ENCODE measurements at places on chromosomes 3 and 15.

- DNase-seq: no peak
Observed at GRCh38 chr15:73695773-73696640, 11.8 kb downstream of the CD276 start.

DNA sequence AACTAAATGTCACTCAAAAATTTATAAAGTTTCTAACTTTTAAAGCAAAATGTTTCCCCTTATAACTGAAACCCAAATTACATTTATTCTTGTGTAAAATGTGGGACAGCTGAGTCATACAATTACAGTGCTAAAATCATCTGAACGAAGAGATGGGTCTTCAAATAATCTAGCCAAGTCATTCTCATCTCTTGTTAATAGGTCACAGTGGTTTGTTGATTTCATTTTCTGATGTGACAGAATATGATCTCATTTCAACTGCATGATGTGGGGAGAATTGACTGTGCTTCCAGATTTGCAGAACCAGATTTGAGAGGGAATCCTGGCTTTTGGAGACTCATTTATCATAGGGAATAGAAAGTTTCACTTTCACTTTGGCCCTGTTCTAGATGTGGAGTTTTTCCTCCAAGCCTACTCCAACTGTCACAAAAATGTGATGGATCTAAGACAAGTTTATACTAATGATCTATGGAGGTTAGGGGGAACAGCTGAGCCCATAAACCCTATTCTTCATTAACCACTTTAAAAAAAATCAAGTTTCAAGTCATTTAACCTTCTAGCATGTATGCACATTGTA lies 685.0 kb downstream of the PDCD6IP start:
- no peak for DNase-seq

DNA sequence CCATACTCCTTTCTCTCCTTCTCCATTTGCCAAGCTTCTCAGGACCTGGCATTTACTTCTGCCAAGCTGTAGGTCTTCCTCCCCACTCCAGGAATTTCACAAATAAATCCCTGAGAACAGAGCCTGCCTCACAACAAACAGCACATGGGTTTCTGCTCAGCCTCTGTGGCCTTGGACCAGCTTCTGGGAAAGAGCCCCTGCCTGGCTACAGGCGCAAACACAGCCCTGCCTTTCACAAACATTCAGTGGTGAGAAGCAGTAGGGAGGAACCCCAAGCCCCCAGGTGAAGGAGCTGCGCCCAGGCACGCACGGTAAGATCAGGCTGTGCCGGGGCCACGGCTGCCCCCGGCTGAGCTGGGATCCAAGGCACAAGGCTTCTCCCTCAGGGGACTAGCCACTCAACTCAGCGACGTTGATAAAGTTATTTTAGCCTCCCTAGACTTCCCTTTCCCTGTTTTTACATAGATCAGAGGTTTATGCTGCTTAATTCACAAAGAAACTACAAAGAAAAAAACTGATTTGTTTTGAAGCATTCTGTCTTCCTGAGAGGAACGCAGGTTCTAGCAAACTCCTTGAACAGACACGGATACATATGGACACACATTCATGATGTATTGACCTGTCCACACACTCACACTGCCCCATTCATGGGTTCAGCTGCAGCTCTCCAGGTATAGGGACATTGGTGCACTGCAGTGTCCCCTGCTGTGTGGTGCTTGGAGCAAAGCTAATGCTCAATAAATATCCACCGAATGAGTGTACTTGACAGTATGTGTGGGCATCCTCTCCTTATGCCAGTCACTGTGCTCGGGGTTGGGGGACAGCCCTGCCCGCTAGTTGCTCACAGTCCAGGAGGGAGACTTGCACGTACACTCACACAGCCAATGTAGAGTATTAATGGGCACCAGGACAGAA lies 25.4 kb downstream of the HES1 start:
- no peak for DNase-seq

DNA sequence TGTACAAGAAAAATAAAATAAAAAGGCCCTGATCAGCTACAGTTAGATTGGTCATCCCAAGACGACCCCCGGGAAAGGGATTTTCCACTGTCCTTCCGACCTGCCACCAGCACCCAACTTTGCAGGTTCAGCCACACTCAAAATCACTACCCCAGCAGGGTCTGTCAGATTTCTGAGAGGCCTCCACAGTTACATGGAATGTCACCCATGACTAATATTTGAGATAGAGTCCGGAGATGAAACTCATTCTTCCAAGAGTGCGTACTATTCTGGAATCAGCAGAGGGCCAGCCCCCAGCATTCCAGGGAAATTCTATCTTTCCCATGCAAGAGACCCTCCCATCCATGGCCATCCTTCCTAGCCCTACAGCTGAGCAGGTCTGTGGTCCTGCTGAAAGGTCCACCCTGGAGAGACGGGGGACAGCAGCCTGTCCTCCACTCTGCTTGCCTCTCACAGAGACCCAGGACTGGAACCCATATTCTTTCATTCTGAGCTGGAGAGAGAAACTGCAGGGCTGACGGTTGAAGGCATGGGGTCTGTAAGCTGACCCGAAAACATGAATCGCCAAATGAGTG lies 5.8 kb downstream of the LIPC start:
- DNase-seq: no peak

DNA sequence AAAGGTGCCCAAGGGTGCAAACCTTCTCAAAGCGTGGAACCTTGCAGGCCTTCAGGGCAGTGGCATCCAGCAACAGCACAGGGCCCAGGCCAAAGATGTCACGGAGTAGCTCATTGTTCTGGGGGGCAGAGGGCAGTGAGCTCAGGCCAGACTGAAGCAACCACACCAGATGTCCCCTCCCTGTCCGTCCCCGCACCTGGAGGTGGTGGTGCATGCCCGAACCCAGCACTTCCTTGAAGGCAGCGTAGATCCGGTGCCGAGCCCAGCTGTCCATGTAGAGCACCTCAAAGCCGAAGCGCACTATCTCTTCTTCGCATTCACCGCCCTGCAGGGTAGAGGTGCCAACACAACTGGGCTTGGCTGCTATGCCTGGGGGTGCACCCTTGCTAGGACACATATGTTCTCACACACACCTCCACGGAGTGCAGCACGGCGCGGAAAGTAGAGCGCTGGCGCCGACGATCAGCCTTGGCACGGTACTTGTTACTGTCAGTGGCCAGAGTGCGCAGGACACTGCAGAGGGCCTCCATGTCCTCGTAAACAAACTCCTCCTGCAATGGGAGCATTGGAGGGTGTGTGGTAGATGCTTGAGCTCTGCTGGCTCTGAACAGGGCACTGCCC lies 3.7 kb downstream of the IFRD2 start:
- no peak for DNase-seq

DNA sequence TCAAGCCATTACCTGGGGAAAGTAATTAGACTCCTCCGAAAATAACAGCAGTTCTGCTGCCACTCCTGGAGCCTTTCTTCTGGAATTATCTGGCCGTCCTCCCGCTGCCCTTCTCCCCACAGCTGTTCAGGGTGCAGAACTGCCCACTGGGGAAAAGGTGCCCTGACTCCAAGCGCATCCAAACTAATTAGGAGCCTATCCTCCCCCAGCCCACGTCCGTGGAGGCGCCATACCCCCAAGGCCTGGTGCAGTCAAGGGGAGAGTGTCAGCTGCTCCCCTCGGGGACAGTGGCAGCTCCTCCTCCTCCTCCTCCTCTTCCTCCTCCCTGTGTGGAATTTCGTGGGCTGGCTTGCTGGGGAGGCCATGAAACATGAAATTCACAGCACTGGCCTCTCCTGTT lies 177.2 kb downstream of the XXYLT1 start:
- no peak for DNase-seq

GRCh38 chr15:38961931-38962330 lies 397.3 kb upstream of the RASGRP1 start:
- no peak for DNase-seq

- no peak for DNase-seq
Observed at GRCh38 chr15:65645392-65645791, 23.7 kb downstream of the SLC24A1 start.

DNA sequence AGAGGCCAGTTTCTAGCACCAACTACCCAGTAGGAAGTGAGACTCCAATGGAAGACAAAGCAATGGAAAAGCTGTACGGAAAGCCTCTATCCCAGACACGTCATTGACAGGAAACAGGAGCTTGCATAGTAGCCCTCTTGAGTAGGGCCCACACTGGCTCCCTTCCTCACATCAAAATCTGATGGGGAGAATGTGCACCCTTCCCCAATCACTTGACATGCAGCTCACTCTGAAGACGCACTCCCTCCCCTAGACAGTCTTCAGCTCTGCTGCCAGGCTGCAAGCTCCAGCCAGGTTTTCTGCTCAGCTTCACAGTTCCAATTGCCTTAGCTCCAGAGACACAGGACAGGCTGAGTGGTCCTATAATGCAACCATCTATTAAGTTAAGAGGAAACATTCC lies 567.8 kb downstream of the EPHB1 start:
- no peak for DNase-seq

DNA sequence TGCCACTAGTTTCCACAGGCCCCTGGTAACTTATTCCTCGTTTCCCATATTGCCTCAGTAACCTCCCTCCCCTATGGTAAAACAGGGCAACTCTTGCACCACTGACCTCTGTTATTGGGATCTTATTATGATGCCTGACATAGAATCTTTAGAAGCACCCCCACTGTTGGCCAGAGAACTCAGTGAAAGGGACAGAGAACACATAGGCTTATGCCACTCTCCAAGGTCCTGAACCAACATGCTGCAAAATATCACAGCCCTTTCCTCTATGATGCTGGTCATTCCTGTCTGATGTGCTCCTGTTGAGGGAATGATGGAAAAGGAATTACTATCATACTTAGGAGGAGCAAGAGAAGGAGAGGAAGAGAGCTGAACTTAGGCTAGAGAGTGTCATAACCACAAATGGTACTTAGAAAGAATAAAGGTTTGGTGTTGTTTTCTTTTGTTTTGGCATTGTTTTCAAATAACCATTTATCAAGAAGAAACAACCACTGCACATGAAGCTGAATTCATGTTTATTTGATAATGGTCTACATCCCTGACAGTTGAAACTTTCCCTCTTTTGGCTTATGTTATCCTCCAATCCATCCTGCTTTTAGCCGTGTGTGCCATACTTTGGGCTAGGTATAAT lies 330.2 kb downstream of the EPHB1 start:
- no peak for DNase-seq

- no peak for DNase-seq
Observed at GRCh38 chr3:33467786-33468185, 27.6 kb upstream of the UBP1 start.

- DNase-seq: no peak
Observed at GRCh38 chr3:195160908-195161434, 110.0 kb downstream of the XXYLT1 start.

GRCh38 chr15:89828281-89829145 lies 13.9 kb upstream of the ANPEP start:
- DNase-seq: no peak

- no peak for DNase-seq
Observed at GRCh38 chr3:55554634-55555425, 67.7 kb upstream of the WNT5A start.

- DNase-seq: no peak
Observed at GRCh38 chr15:79092382-79092781, 1.8 kb upstream of the RASGRF1 start.

DNA sequence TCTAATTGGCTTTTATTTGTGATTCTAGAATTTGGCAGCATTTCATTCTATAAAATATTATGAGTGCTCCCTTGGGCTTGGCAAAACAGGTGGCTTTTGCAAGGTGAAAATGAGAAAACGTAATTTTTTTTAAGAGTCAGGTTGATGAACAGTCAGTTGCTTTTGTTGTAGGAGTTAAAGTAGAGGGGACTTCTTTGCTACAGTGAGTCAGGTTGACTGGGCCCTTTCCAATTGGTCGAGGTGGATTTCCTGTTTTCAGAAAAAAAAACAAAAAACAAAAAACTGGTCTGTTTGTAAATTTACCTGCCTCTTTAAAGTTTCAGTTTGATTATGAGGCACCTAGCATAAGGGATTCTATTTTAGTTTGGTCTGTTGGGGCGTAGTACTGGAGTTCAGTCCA lies 1469.4 kb upstream of the GBE1 start:
- DNase-seq: no peak

- DNase-seq: no peak
Observed at GRCh38 chr15:90760661-90761232, 43.6 kb downstream of the BLM start.

GRCh38 chr3:24177201-24177600 lies 232.1 kb downstream of the NR1D2 start:
- no peak for DNase-seq

DNA sequence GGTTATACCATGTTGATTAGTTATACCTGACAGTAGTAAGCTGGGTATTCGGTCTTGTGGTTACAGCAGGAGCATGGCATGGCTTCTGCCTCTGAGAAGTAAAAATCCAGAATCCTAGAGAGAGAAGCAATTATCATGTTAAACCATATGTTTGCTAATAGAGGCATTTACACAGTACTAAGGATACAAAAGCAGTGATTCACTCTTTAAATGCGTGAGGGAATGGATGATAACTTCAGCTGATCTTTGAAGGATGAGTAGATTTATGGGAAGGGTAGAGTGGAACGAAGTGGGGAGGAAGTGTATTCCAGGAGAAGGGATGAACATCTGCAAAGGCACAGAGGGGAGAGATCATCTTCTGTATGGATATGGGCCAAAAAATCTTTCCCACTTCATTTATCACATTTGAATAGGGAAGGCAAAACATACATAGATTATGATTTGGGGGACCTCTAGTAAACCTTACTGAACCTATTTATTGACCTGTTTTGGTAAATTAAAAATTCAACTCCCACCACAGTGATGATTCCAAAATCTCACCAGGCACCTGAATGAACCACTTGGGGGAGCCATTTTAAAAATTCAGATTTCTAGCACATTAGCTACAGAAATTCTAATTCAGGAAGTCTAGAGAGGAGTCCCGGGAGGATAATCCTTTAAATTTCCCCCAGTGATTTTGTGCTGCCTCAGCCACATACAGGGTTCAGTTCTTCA lies 35.1 kb downstream of the IGSF10 start:
- no peak for DNase-seq

- no peak for DNase-seq
Observed at GRCh38 chr3:196996454-196997265, 28.0 kb upstream of the PIGZ start.

- DNase-seq: no peak
Observed at GRCh38 chr3:86801066-86801465, 189.9 kb downstream of the VGLL3 start.

GRCh38 chr3:188674595-188674994 lies 497.2 kb upstream of the TPRG1 start:
- no peak for DNase-seq

DNA sequence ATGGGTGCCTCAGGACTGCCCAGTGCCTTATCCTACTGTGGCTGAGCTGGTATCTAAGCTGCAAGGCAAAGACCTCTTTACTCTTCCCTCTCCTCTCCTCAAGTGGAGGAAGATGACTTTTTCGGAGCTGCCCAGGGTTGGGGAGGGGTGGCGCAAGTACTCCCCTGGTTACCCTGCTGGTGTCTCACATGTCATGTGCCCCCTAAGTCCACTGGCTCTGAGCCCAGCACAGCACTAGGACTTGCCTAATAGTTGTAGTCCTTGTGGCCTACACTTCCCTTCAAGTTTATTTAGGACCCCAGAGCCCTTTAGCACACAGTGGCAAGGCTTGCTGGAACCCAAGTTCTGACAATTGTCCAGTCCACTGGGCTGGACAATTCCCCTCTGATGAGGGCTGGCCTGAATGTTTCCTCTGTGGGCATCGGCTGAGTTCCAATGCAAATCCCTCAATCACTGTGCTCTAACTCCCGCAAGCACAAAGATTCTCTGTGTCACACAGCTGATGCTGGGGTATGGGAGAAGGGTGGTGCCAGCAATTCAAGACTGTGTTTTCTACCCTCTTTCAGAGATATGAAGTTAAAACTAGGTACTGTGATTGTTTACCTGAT lies 60.4 kb downstream of the UQCC5 start:
- no peak for DNase-seq

- no peak for DNase-seq
Observed at GRCh38 chr3:44208086-44208485, 33.6 kb upstream of the TOPAZ1 start.

GRCh38 chr15:80431635-80432344 lies 27.6 kb downstream of the ARNT2 start:
- no peak for DNase-seq
